ENCODE measurements at places on chromosomes 12 and 14.

GRCh38 chr12:22525426-22525825, 18.9 kb downstream of the C2CD5 start:
- no peak for DNase-seq

DNA sequence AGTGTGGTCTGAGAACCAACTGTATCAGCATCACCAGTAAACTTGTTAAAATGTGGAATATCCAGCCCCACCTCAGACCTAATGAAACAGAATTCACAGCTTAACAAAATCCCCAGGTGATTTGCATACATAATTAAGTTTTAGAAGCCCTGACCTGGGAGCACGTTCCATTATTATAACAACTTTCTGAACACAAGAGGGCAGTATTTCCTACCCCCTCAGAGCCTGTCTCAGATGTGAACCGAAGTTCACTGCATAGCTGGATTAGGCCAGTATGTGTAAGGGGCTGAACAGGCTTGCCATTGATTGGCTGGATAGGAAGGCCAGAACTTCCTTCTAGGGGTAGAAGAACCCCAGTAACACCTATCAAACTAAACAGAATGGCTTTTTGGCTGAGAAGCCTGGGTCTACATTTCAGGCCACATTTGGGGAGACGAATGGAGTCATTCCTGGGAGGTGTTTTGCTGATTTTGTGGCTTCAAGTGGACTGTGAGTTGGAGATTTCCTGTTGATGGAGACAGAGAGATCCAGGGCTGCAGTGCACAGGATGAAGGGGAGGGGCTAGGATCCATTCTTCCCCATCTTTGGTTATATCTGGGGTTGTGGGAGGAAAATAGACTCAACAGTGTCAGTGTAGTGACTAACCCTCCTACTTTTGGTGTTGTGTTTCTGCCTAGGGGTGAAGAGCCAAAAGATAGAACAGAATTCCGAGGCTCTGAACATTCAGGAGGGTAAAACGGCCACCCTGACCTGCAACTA, 94.7 kb upstream of the OR4E1 start:
- no peak for DNase-seq

GRCh38 chr12:52280319-52280795, 5.9 kb downstream of the KRT86 start:
- no peak for DNase-seq

- DNase-seq, result no peak
Observed at GRCh38 chr12:9122091-9122609, 6.4 kb upstream of the A2M start.

- DNase-seq, result peak; percentile 90
Observed at GRCh38 chr12:106302401-106303201, at the start of gene TCP11L2. Gene TCP11L2, plus strand, starts transcription at chr12:106302733. Its CDS starts 8,343 bp downstream, at chr12:106311076.

GRCh38 chr12:64545081-64545382, 65.3 kb upstream of the RASSF3 start:
- DNase-seq, result no peak

DNA sequence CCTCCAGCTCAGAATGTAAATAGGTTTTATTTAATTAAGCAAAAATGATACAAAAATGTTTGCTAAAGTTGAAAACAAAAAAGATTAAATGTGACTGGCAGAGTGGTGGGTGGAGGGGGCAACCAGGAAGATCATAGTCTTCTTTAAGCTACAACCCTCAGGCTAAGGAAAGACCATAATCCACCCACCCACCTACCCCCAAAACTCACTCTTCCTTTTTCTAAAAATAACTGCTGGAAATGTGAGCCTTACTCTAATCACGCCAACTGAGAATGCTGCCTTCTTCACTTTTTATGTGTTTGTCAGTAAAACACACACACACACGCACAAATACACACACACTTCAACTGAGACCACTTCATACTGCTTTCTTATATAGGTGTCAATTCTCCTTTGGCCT, 230.0 kb upstream of the EGLN3 start:
- DNase-seq, result no peak

DNA sequence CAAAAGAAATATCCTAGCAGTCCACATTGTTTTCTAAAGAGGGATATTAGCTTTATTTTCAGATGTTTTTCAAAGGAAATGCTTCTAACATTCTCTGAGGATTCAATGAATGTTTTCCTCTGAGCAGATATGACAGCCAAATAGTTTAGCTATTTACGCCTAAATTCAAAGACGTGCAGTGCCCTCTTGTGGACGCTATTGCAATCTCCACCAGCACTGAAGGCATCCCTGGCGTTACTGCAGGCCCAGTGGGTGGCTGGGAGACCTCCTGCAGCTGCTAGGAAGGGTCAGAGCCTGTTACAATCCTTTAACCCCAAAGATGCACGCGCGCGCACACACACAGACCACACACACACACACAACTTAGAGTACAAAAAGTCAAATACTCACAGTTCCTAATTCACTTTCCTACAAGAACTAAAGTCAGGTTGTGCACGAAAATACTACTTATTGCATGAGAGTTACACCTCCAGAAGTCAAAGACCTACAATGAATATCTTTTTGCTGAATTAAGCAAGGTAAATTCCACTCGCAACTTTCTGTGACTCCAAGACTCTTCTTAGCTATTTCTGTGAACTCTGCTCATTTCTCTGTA, 589.3 kb upstream of the TMEM132C start:
- peak; percentile 2 for DNase-seq

GRCh38 chr12:61367281-61367785, 892.9 kb upstream of the USP15 start:
- DNase-seq, result no peak

- no peak for DNase-seq
Observed at GRCh38 chr14:57482120-57482519, 11.5 kb downstream of the CCDC198 start.

DNA sequence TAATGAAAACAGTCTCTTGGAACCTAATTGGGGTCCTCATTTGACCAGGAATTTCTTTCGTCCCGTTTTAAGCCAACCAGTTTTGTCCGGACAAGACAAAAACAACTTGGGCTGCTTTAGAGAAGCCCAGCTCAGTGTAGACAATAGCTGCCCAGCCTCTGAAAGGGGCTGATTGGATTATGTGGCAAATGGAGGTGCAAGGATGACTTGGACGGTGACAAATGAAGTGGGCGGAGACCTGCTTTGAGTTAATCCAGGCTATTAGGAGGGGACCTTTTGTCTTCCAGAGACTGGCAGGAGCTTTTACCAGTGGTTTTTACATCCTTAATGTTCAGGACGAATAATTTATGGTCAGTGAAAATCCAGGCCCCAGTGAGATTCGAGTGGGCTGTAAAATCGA, 4.8 kb downstream of the MEG3 start:
- DNase-seq, result no peak

DNA sequence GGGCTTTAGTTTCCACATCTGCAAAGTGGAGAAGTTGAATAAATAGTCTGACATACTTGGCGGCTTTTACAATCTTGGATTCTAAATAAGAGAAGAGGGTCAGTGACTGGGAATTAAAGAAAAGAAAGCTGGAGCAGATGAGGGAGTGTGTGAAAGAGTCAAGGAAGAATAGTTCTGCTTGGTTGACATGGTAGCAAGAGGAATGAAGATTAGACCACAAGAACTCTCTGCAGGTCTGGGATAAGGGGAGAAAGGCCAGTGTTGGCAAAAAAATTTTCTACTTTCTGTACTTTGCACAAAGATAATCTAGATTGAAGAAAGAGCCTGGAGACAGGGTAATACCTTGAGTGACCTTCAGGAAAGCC, 5.9 kb downstream of the ITGB7 start:
- DNase-seq, result no peak

DNA sequence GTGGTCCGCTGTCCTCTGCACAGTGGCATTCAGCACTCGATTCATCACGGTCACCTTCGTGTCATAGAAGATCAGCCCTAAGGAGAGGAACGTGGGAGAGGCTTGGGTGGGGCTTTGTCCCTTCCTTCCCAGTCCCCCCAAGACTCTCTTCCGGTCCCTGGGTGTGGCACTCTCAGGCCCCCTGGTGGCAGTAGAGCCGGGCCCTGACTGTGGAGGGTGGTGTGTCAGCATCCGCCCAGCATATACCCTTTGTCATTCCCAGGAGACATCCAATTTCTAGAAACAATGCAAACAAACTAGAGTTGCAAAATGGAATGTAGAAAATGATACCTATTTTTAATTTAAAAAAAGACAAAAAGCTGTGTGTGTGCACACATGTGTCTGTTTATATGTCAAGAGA, 45.0 kb downstream of the TRAFD1 start:
- no peak for DNase-seq

GRCh38 chr12:162467-163307, 51.3 kb downstream of the SLC6A12 start:
- no peak for DNase-seq

DNA sequence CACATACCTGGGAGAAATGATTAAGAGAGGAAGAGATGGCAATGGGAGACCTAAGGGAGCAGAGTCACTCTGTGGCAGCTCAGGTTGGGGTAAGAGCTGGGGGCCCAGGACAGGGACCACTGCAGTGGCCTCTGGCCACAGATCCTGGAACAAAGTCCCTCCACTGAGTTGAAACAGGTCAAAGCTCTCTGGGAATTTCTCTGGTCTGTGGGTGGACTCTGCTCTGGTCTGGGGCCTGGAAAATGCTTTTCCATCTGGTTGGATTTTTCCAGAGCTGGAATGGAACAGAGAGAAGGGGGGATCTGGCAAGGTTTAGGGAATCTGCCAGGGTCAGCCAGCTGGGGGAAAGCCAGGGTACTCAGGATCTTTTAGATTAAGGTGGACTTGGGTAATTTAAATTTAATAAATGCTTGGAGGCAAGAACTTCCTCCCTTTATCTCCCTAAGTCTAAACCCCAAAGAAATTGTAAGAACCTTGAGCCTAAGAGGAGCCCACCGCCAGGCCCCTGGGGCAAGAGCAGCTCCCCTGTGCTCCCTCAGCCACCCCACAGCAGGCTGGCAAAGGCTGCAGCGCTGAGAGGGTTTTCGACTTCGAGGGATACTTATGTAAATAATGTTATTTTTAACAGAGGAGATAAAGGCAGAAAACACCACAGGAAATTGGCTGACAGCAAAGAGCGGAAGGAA, 3.7 kb downstream of the HOXC10 start:
- DNase-seq, result no peak

- no peak for DNase-seq
Observed at GRCh38 chr14:84750763-84751554, 779.0 kb upstream of the FLRT2 start.

DNA sequence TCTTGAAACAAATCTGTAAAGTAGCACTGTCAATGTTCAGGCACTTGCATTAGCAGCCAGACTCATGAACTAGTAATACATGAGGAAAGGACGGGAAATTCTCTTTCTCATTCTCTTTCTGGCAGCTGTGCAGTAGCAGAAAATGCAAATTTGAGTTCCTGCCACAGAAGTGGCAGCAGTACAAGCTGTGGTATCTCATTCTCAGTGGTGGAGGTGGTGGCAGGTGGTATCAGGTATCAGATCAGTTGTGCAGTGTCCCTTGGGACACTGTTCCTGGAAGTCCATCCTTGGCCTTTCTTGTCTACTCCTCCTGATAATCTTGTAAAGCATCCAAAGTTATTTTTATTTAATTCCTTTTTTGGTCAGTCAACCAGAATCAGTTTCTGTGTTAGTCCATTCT, 103.0 kb downstream of the C12orf42 start:
- DNase-seq, result peak; percentile 38

- DNase-seq, result no peak
Observed at GRCh38 chr14:105077649-105077995, 12.4 kb upstream of the GPR132 start.

- no peak for DNase-seq
Observed at GRCh38 chr14:44163946-44164345, 343.1 kb downstream of the FSCB start.

GRCh38 chr12:88393017-88393767, 187.1 kb downstream of the KITLG start:
- peak; percentile 15 for DNase-seq

DNA sequence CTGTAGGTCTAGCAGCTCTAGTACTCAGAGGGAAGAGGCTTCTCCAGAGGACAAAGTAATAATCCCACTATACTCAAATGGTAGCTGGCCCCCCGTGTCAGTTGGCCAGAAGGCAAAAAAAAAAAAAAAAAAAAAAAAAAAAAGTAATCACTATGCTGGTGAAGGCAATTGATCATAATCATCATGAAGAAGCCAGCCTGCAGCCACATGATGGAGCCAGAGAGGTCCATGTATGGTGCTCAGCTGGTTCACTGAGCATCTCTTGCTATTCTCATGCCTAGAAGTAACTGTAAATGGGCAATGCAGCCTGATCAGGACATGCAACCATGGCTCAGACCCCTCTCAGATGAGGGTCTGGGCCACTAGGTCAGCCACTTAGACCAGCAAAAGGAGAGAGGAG, 378.8 kb downstream of the MED13L start:
- DNase-seq, result no peak

DNA sequence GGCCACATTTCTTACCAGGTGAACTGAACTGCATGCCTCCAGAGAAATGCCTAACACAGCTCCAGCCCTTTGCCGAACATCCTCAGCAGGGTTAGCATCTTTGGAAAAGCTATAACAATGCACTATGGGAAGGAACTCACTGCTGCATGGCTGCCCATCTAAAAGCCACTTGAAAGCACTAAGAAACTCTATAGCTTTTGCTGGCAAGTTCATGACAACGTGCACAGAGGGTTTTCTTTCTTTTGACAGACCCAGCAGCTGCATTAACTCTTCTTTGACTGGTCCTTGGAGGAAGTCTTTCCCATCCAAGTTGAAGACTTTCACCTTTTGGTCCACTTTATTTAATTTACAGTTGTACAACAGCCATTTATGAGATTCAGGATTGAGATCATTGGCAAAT, 5.3 kb downstream of the TRMT5 start:
- no peak for DNase-seq

- no peak for DNase-seq
Observed at GRCh38 chr12:93130366-93131054, 201.4 kb upstream of the EEA1 start.

- DNase-seq, result no peak
Observed at GRCh38 chr12:57044889-57045288, 5.0 kb downstream of the MYO1A start.
